ENCODE measurements at places on chromosomes 2 and 18.

DNA sequence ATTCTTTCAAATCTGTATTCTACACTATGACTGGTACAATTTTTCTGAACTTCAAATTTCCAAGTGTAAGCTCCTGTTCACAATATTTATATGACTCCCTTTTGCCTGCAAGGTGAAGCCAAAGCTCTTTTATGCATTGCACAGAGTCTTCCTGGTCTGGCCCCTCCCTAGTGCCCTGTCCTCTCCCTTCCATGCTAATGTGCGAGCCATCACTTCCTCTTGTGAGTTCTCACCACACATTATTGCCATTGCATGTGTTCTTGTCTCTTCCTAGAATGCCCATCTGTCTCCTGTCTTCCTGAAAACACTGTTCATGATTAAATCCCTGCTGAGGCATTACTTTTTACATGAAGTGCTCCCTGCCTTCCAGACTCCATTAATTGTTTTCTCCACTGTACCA lies 169.9 kb downstream of the MC4R start:
- DNase-seq = no peak

GRCh38 chr18:13635046-13635445 lies 91.3 kb downstream of the FAM210A start:
- DNase-seq = no peak

DNA sequence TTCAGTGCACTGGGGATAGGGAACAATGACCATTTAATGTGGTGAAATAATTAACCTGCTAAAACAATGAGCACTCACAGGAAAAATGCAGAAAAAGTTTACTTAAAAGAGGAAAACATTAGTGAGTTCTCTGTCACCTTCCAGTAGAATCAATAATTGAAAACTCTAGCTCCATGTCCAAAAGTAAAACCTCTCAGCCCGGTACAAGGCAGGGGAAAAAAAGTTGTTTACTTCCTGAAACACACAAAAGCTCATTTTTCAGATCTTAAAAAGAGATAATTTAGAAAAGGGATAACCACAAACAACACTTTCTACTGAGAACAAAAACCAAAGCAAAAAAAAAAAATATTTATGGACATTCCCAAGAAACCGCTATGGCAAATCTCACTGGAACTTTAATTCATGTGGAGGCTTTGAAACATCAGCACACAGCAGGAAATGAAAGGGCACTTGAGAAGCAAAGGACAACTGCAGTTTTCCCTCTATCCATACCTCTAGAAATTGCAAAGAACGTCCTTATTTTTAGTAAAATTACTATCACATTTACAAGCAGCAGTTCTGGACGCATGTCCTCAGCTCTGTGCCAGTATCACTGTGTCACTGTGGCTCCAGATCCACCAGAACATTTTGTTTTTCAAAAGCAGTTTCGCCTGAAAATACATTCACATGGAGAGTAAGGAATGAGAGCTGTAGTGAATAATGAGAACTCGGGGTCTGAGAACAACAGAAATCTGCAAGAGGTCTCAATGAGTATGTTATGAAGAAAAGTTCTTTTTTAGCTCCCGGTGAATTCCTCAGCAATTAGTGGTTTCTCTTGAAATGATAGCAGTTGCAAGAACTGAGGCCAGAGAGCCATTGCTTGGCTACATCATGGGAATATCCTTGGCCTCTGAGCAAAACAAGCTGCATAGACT lies 44.7 kb upstream of the DNAH7 start:
- peak; percentile 41 for DNase-seq

- no peak for DNase-seq
These were observed 112.2 kb downstream of the GALNT3 start for GRCh38 chr2:165681841-165682240.

DNA sequence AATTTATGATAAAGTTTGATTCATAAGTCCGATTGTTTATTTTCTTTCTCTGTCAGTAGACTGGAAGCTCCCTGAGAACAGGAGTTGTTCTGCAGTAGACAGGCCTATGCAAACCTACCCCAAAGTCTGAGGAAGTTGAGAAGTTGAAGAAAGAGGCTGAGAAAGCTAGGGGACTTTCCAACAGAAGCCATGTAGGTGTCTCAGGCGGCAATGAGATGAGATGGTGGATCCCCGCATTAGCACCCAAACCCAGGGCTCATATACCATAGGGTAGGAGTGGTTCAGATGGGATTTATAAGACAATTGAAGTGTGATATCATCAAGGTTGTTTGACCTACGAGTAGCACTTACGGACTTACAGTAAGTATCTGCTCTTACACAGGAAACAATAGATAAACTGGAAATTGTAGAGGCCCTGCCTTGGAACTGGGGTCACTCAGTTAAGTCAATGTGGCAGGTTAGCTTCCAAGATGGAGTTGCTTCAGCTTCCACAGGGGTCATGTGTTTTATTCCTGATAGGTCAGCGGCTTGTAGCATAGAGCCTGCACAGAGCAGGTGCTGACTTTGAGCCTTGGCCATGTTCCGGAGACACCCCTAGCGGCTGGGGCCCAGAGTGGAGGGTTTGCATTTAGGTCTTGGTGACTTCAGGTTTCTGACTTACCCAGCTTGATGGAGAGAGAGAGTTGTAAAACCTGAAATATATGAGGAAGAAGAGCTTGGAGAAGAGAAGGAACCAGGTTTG lies 2.3 kb upstream of the PSD4 start:
- no peak for DNase-seq

- DNase-seq = no peak
These were observed 10.2 kb downstream of the ADRA2B start for GRCh38 chr2:96105994-96106715.

- DNase-seq = peak; percentile 51
These were observed 57.7 kb upstream of the MAP4K3 start for GRCh38 chr2:39494784-39495251.

GRCh38 chr2:179985163-179985820 lies 21.8 kb downstream of the CWC22 start:
- no peak for DNase-seq

DNA sequence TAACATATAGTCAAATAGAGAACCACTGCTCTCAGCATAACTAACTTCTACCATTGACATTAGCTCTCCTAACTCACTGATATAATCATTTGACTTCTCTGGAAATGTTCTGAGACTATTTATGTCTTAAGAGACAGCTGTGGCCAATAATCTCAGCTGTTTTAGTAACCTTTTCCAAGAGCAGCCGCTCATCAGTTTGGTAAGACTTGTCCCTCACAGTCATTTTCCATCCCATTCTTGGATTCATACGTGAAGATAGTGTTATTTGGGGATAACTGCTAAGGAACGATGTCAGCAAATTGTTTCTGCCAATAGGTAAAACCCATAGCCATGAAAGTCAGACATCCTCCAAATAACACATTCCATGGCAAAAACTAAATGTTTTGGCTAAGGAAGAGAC lies 127.8 kb downstream of the LNPK start:
- no peak for DNase-seq

Data from GM23338 (cell line).